Activated CD8-positive, alpha-beta memory T cell treated with anti-CD3 and anti-CD28 coated beads for 1 hour (primary cell): ENCODE measurements at places on chromosomes 6 and 20.

DNA sequence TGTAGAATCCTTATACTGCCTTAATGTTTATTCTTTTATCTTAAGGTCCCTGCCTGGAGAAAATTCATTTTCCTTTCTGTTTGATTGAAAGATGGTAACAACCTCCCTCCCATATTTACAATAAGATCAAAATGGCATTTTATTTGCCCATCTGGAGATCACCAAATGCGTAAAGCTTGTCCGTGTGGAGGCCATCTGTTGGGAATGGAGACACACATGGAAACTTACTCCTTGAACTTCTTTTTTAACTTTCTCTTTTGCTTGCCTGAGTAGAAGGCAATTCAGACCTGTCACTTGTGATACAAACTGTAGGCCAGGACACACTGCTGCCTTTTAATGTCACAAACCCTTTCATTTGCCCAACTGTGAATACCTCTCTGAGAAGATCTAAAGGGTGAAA, 144.8 kb upstream of the CEP162 start:
- no peak for DNase-seq

DNA sequence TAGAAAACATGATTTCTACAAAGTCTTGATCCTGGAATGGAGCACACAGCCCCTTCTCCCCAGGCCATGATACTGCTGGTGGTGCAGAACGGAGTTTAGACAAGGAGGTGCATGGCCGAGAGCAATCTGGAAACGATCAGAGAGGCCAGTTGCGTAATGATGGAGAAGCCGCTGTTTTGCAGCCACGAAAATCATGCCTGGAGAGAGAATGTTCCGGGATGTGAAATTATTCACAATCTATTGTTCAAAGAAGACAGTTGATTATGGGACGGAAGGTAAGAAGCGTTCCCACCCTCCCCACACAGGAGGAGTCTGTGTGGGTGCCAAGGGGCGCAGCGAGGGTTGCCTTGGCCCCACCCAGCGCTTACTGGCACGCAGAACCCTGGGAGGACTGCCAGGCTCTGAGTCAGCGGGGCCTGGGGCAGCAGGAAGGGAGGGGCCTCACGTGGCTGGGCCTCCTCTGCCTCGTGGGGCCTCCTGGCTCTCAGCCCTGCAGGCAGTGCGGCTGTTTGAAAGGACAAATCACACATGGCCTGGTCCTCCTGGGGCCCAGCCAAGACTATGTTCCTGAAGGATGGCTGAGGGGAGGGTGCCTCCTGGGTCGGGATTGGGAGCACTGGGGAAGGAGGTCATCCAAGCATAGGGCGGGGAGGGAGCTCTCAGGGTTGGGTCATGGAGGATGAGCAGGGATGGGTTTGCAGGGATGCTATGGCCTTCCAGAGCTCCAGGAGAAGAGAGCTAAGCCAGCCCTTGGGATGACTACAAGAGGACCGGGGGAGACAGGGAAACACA, 8.7 kb upstream of the AP5S1 start:
- DNase-seq: peak; percentile 84

- DNase-seq: no peak
Measured at GRCh38 chr6:7776509-7776908, 50.6 kb downstream of the BMP6 start.

DNA sequence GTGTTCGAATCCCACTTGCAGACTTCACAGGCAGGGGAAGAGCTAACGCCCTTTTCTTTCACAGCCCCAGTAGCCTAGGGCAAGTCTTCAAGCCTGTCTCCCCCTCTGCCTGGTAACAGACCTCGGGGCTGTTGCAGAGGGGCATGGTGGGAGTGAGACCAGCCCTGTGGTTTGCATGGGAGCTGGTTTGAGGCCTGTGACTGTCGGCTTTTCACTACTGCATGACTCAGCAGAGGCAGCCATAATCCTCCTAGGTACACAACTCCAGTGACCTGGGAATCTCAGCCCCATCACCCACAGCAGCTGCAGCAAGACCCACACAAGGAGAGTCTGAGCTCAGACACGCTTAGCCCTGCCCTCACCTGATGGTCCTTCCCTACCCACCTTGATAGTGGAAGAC, 55.3 kb upstream of the POPDC3 start:
- no peak for DNase-seq

GRCh38 chr6:159077123-159077522, 32.3 kb upstream of the TAGAP start:
- DNase-seq: no peak

DNA sequence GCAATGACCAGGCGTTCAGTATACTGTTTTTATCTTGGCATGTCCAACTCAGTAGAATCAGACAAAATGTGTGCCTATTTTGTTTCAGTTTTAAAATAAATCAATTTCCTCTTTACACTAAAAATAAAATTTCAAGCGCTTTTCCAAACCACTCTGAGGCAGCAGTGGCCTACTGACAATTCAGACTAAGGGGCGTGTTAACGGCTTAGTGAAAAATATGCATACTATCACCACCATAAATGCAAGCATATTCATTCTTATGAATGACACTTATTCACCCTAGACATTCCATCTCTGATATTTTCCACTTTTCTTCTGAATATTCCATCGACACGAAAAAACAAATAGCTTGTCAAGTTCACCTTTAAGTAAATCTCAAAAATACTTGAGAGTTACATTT, 7.5 kb downstream of the TBX18 start:
- no peak for DNase-seq

DNA sequence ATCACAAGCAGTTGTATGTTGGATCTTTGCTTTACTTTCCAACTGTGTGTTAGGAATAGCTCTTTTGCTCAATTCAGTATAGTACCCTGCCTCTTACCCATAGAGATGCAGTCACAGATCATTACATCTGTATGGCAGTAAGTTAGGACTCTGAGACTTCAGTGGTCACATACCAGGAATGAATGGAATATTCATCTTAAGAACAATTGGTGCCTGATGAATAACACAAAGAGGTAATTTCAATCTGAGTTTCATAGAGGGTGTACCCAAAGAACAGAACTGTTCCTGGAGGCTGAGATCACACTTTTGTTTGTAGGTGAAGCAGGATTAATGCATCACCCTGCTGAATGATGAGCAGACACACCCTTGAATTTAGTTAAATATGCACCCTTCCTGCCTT, 28.7 kb upstream of the KIF13A start:
- no peak for DNase-seq

DNA sequence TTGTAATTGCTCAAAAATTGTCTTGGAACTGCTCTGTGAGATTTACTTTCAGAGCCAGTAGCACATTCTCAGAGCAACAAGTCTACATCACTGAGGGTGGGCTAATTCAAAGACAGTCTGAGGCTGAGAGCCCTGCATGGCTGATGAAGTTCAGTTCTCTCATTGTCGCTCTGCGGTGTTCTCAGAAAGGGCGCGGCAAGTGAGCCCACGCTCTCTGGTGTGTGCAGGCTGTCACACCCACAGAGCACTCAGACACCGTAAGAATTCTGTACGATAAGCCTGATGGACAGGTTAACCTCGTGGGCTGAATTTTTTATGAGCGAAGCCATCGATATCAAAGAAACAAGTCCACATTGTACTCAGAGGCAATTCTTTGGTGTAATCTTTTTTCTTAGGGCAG, 557.8 kb downstream of the HACE1 start:
- no peak for DNase-seq

- no peak for DNase-seq
Measured at GRCh38 chr20:16975682-16976081, 227.5 kb downstream of the OTOR start.

DNA sequence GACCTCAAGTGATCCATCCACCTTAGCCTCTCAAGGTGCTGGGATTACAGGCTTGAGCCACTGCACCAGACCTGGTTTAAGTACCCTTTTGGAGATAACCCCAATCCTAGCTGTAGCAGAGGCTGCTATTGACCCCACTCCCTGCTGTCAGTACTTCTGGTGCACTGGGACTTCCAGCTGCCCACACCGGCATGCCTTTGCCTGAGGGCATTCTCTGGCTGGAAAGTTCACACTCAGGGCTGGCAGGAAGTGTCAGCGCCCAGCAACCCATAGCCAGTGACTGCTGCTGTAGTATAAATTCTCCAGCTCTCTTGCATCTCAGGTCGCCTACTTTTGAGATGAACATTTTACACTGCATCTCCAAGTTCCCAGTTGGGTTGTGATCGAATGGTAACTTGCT, 75.3 kb downstream of the UTRN start:
- no peak for DNase-seq

DNA sequence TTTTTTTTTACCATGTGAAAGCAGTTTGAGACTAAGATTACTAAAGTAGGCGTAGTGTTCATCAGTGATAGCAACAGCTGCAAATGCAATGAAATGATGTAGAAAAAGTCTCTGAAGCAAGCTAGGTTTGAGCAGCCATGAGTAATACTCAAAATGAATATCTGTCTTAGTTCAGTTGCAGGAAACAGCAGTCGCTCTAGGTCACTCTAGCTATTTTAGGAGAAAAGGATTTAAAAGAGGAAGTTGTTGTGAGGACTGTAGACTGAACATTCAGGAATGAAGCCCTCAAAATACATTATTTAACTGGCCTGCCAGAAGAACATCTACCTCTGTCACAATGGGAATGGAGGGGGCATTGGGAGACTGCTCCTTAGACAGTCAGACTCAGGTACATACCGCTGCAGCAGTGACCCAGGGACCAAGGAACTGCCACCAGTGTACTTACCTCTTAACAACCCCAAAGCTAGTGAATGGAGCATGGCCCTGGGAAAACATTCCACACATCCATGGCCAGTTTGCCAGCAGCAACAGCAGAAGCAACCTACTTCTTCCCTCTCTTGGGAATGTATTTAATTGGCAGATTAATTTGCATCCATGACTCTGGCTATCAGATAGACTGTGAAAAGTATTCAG, 243.0 kb upstream of the KHDRBS2 start:
- DNase-seq: no peak

DNA sequence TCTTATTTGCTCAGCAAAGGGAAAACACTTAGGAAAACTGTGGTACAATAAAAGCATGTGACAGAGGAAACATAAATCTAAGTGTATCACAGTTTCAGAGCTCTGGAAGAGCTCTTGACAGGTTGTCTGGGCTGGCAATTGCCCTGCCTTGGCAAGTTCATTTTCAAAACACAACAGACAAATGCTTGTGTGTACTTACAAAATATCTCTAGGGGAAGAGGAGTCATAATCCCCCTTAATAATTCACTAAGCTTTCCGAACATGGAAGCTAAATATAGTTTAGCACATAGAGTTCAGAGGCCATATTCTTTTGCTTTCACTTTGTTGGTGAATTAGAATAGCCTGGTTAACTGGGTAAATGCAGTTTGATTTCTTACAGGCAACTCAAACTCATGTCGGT, 211.6 kb upstream of the THEMIS start:
- DNase-seq: no peak

- DNase-seq: peak; percentile 69
Measured at GRCh38 chr6:34196116-34196832, 40.4 kb upstream of the HMGA1 start.

- no peak for DNase-seq
Measured at GRCh38 chr6:11650711-11651110, 113.2 kb downstream of the TMEM170B start.

GRCh38 chr20:50460608-50461267, 49.4 kb upstream of the PTPN1 start:
- DNase-seq: peak; percentile 65

DNA sequence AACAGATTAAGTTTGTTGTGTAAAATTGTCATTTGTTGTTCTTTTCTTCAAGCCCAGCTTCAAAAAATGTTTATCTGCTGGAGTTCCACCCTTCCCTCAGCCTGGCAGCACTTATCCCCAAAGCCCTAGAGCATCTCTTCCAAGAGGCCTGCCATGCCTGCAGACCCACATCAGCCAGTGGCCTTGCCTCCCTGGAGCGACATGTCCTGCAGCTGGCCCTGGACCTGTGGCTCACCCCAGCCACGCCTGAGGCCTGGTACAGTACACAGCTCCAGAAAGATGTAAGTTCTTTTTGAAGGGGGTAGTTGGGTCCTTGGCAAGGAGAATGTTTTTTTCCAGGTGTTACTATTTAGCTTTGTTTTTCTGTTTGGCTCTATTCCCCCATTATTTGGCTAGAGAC, 124.8 kb downstream of the CD164 start:
- no peak for DNase-seq

GRCh38 chr20:24787621-24788020, 161.4 kb upstream of the CST7 start:
- no peak for DNase-seq

- DNase-seq: no peak
Measured at GRCh38 chr6:135261872-135262725, 81.0 kb downstream of the MYB start.

DNA sequence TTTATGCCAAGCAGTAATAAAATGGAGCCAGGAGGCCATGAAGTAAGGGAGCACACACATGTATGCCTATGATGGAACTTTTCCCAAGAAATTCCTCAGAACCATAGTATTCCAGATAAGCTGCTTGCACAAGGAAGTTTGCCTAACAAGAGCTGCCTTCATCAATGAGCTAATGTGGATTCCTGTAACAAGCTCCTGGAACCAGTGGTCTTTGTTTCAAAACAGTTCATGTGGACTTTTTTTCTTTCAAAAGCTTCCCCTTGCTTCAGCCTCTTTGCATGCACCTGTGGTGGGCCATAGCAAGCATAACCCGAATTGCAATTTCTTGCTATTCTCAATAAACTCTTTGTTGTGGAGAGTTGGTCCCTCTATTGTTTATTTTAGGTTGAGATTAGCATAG, 359.6 kb downstream of the UTRN start:
- DNase-seq: no peak

- DNase-seq: no peak
Measured at GRCh38 chr6:7886132-7886531, 24.5 kb downstream of the TXNDC5 start.

- DNase-seq: peak; percentile 6
Measured at GRCh38 chr20:17995967-17996819, 27.4 kb downstream of the MGME1 start.

DNA sequence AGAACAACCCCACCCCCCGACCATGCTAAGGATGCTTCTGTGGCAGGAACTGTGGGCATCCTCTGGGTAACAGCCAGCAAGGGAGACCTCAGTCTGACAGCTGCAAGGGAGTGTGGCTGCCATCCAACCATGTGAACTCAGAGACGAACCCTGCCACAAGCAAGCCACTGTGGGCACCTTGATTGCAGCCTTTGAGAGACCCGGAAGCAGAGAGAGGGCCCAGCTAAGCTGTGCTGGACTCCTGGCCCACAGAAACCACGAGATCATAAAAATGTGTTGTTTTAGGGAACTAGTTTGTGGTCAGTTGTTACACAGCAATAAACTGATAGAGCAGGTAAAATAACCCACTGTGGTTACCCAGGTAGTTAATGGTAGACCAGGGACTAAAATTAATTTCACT, 414.6 kb downstream of the CDH26 start:
- no peak for DNase-seq
